ENCODE measurements at places on chromosomes 16 and 17. TPM values are rescaled to one million over a fixed set of nuclear protein-coding genes. Genes with fewer than 3 reads are reported as not detected.

The SLC47A1 gene
- total RNA-seq, result 2.7 TPM

The NPIPA5 gene
- 5.1 TPM for total RNA-seq

The PLEKHG4 gene
- total RNA-seq, result 4.9 TPM

The TMC7 gene
- total RNA-seq, result 0.72 TPM

The APOBR gene
- total RNA-seq, result 0.36 TPM

The NPIPA8 gene
- total RNA-seq, result 5.8 TPM

The SMTNL2 gene
- 0.56 TPM for total RNA-seq

The SLC25A39 gene
- 126 TPM for total RNA-seq

The KRT31 gene
- total RNA-seq, result 4.4 TPM

The EFCAB5 gene
- not detected for total RNA-seq

DNA sequence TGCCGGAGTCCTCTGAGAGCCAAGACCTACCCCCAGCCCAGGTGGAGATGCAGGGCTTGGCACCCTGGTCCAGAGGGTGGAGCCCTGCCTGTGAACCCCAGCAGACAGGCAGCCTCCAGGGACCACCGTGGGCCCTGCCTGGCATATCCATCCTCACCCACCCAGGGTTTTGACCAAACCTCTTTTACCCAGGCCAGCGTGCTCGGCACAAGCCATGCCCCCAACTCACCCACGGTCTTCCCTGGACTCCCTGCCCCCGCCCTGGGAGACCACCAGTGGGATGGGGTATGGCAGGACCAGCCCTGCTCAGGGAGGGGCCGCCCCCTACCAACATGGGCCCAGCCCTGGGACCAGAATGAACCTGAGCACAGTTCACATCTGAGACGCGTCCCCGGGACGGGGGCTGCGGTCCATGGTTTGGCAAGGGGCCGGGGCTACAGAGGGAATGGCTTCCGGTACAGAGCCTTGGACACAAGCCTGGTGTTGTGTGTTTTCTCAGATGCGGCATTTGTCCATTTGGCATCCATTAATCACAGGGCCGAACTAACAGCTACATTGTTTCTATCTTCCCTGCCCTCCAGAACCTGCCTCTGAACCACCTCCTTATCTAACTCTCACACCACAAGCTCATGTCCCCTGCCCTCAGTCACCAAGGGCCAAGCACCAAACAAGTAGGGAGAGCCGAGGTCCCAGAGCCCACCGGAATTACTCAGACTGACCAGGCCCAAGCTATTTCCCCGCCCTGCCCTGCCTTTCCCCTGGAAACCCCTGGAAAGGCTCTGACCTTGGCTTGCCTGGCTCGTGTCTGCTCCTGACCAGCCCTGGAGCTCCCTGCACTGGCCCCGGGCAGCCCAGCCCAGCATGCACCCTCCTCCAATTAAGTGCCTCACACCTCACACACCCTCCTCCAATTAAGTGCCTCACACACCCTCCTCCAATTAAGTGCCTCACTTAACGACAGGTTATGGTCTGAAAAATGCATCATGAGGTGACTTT, 14.1 kb downstream of the HS3ST6 start:
- ATAC-seq, result no peak

GRCh38 chr17:80166446-80166845, 3.4 kb upstream of the CARD14 start:
- ATAC-seq, result peak; percentile 61

DNA sequence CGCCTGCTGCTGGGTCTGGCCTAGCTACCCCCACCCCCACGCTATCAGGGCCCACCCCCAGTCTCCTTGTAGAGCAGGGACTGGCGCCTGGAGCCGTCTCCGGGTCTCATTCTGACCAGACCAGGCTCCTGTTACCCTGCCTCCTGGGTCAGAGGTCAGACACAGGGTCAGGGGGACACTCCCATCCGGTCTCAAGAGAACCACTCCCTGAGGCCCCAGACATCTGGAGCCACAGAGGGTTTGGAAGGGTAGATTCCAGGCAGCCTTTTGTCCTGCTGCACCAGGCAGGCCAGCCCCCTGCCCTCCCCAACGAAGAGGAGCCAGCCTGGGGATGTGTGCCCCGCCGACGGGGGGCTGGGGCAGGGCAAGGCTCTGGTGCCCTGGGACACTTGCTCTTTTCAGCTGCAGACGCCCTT, 944 bp upstream of the WFIKKN1 start:
- no peak for ATAC-seq

DNA sequence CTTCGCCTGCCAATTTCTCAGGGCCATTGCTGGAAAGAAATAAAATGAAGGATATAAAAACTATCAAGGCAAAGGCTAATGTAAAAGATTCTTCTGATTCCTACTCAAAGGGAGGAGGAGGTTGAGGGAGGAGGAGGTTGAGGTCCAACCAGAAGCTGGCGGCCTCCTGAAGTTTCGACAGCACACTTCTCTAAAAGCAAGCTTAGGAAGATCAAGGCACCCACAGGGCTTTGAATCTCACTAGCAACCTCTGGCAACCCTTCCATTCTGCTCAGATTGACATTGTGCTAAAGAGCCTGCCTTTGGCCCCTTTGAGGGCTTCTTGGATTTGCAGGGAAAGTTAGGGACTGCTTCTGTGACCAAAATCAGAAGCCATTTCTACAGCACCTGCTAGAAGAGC, 81.5 kb upstream of the TNRC6C start:
- no peak for ATAC-seq

- peak; percentile 54 for ATAC-seq
These were observed at the start of gene MT1M for GRCh38 chr16:56632156-56632847. TSS of gene MT1M (plus strand) at chr16:56632659. CDS start at chr16:56632732, 73 bp downstream.

DNA sequence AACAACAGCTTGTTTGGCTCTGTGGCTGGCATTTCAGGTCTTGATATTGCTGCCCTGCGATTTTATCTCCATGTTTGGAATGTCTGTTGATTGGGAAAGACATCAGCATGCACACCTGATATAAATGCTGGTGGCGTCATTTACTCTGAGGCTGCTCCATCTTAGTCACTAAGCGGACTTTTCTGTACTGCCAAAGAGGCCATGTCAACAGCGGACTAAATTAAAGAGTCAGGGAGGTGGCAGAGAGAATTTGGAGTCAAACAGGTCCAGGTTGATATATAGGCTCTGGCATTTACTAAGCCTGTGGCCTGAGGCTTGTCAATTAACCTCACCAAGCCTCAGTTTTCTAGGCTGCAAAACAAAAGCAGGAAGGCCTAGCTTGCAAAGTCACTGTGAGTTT, 6.2 kb downstream of the RBFOX1 start:
- ATAC-seq, result no peak

GRCh38 chr16:12600536-12601256, 203.0 kb downstream of the CPPED1 start:
- no peak for ATAC-seq

DNA sequence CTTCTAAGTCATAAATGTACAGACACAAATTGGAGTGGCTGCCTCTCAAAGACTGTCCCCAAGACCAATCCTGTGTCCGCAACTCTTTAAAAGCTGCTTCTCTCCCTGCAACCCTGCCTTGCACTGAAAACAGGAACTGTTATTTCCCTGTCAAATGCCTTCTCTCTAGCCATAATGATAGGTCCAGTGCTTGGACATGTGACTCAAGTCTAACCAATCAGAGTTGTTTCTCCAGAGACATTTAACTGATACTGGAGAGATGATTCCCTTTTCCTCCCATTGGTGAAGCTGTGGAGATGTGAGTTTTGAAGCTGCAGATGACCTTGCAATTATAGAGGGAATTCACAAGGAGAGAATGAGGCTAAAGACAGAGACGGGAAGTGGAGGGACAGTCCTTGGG, 253.3 kb upstream of the CDH5 start:
- no peak for ATAC-seq

- no peak for ATAC-seq
These were observed 633 bp upstream of the NOL3 start for GRCh38 chr16:67169642-67170167.

DNA sequence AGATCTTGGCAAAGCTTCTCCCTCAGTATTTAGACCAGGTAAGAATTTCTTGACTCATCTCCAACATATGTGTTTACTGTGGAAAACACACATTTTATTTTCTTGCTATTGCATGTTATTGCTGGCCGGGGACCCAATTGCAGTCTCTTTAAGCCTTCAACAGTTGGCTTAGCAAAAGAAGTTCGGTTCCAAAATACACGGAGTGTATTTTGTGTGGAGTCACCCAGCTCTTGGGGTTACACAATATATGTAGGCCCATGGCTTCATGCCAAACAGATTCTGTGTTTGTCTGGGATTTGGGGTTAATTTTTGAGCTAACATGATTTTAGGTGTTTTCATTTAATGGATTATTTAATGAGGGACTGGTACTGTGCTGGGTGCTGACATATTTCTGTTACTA, 4.0 kb downstream of the ALDH3A2 start:
- ATAC-seq, result no peak

DNA sequence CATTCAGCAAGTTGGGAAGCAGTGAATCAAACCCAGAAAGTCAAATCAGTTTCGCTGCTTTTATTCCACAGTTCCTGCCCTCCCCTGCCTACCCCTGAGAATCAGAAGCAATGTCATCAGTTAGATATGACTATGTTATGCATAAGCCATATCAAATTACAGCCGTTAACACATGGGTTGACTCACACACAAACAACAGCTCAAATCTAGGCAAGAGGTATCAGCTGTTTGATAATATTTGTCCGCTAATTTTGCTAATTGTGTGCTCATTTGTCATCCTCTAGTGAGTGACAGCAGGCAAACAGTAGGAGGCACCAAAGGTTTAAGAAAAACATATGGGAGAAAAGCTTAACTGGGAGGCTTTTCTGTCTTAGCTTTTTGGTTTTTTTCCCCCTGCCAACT, 327.4 kb upstream of the CCL2 start:
- peak; percentile 45 for ATAC-seq

- no peak for ATAC-seq
These were observed 6.5 kb downstream of the FDXR start for GRCh38 chr17:74866198-74866835.

- no peak for ATAC-seq
These were observed 525.6 kb downstream of the MAF start for GRCh38 chr16:79074951-79075350.

- ATAC-seq, result no peak
These were observed 2.7 kb downstream of the CBFA2T3 start for GRCh38 chr16:88974080-88974915.

DNA sequence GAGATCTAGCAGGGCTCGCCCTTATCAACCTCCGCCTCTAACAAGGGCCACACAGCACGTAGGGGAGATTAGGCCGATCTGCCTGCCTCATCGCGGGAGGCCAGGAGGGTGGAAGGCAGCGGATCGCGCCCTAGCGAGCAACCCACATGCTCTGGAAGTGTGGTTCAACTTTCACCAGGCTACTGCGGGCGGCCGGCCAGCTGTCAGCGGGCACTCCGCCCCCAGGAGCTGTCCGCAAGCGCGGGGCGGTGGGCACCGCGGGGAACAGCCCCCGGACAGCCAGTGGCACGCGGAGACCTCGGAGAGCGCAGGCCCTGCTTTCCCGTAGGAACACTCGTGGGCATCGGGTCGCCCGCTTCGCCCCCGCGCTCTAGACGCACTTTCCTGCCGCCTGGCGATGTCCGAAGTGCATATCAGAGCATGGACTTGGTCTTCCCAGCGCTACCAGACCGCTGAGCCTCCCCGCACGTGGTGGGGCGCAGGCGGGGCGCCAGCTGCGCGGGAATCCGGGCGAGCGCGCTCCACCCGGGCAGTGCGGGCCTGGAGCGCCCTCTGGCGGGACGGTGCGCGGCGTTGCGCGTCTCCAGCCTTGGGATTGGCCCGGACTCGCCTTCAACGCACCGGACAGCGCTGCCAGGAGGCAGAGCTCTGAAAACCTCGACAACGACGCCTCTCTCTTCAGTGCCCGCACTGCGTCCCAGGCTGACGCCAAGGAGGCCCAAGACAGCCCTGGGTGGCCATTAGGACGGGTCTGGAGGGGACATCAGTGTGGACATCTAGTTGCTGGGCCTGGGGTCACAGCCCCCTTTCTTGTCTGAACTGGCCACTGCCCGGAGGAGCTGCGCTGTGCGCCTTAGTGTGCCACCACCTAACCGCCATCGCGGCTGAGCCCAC, 3.6 kb upstream of the ZNHIT3 start:
- ATAC-seq, result peak; percentile 83

- ATAC-seq, result no peak
These were observed 16.5 kb downstream of the SPPL2C start for GRCh38 chr17:45861165-45861564.

GRCh38 chr17:1865252-1866037, 35.6 kb downstream of the RPA1 start:
- peak; percentile 46 for ATAC-seq

GRCh38 chr17:37766971-37767370, 22.1 kb upstream of the HNF1B start:
- ATAC-seq, result peak; percentile 90

Data from esophagus mucosa (tissue), 1 donor.